Stimulated activated CD4-positive, alpha-beta T cell treated with anti-CD3 and anti-CD28 coated beads, TNF-alpha, amount 100 ng/mL, for 1 hour (primary cell): ENCODE measurements at places on chromosomes 7 and 10.

DNA sequence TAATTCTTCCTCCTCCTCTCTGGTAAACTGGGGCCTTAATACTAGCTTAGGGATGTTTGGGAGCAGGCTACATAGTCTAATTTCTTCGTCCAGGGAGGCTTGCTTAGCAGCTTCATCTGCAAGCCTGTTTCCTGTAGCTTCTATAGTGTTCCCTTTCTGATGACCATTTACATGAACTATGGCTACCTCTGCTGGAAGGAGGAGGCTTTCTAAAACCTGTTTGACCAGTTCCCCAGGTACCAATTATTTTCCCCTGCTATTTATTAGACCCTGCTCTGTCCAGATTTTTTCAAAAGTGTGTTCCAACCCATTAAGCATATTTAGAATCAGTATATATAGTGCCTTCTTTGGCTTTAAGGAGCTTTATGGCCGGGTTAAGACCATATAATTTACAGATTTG is 38.8 kb upstream of the DNAH11 start:
- no peak for DNase-seq

DNA sequence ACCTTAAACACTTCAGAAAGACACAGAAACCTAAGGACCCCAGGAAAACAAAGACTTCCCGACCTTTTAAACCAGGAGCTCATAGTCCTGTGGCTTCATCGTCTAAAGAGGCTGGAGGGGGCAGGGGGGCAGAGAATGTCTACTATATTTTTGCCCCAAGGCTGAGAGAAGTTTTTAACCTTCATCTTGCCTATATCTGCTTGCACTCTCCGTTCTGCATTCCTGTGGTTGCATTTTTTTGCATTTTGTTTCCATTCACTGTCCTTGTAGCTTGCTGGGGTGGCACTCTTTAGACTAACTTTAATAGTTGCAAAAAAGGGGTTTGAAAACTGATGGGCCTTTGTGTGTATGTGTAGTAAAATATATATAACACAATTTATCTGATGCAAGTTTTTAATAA is 23.7 kb downstream of the PRKAR2B start:
- DNase-seq: no peak

- no peak for DNase-seq
Measured at GRCh38 chr7:106281585-106282318, 3.0 kb downstream of the NAMPT start.

- no peak for DNase-seq
Measured at GRCh38 chr7:88262562-88262961, 42.7 kb upstream of the SRI start.

GRCh38 chr10:96891840-96892239 is 59.7 kb downstream of the LCOR start:
- DNase-seq: no peak

- DNase-seq: no peak
Measured at GRCh38 chr10:61024856-61025201, 80.8 kb upstream of the RHOBTB1 start.

GRCh38 chr10:10600004-10600403 is 417.7 kb upstream of the CELF2 start:
- DNase-seq: no peak

DNA sequence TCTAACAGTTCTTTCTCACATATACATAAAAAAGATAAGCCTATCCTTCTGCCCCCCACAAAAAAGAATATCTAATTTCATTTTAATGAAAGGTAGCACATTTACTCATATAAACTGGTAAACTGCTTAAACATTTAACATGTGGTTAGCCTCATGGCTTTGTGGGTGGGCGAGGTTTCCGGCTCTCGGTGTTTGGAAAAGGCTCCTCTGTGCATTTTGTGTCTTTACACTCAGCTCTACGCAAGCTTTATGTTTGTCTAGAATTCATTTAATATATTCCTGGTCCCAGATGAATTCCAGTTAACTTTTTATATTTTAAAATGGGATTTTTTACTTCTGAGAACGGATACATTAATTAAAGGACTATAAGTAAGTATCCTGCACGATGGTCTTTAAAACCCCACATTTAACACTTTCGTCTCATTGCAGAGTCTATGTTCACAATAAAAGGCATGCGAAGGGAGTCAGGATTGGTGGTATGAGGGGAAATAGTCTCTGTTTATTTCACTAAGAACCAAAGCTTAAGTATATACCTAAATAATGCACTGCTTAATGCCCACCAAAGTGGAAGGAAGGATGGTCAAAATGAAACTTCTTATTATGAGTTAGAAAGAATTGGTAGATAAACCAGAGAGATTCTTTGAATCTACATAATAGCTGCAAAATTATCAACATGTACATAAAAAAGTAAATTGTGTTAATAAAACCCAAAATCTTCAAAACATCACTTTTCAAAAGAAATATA is 197.2 kb downstream of the CRPPA start:
- DNase-seq: no peak

DNA sequence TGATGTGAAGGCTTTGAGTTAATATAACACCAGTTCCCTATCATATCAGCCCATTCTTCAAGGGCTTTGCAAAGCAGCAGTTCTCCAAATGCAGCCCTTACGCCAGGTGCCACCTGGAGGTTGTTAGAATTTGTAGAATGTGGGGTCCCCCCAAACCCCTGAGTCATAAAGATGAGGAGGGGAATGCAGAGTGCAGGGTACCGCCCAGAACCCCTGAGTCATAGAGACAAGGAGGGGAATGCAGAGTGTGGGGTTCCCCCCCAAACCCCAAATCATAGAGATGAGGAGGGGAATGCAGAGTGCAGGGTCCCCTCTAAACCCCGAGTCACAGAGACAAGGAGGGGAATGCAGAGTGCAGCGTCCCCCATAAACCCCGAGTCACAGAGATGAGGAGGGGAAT is 605.8 kb downstream of the PTPRN2 start:
- no peak for DNase-seq

GRCh38 chr7:110786328-110786965 is 304.5 kb upstream of the LRRN3 start:
- no peak for DNase-seq
